Bronchial epithelial cell (primary cell): ENCODE measurements at places on chromosomes 2 and 18. TPM values are rescaled to one million over a fixed set of nuclear protein-coding genes. Genes with fewer than 3 reads are reported as not detected.

GRCh38 chr2:153873052-153874048 is 1.6 kb downstream of the GALNT13 start:
- DNase-seq, result no peak

DNA sequence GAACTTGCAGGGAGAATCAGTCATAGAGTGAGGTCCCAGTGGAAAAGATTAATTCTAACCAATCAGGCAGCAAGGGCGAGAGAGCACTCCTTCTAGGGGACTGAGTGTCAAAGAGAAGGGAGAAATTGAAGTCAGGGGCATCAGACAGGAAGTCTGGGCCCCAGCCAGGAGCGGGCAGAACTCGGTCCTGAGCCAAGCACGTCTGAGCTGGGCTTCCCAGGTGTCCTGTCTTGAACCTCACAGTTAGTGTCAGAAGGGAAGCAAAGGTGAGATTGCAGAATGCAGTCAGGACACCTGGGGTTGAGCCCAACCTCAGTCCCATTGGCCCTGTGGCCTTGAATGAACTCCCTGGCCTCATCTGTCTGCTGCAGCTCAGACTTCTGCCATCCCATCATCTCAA is 220.9 kb downstream of the SMAD2 start:
- no peak for DNase-seq

DNA sequence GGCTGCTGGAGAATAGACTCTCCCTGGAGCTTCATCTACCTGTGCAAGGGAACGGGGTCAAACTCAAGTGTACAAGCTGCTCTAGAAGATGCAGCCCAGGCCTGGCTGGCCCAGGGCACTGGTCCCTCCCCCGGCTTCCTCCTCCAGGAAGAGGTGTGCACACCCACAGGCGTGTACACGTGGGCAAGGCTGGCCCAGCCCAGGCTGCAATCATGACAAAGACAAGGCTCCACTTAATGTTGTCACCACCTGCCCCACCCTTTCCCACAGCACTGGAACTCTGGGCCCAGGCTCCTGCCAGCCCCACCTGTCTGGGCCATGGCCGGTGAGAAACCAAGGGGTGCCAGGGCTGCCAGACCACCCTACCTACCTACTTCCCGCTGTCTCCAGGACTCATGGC is 29.6 kb upstream of the ALPP start:
- DNase-seq, result peak; percentile 40

- DNase-seq, result peak; percentile 33
Measured at GRCh38 chr2:64685430-64685829, 31.7 kb upstream of the SERTAD2 start.

DNA sequence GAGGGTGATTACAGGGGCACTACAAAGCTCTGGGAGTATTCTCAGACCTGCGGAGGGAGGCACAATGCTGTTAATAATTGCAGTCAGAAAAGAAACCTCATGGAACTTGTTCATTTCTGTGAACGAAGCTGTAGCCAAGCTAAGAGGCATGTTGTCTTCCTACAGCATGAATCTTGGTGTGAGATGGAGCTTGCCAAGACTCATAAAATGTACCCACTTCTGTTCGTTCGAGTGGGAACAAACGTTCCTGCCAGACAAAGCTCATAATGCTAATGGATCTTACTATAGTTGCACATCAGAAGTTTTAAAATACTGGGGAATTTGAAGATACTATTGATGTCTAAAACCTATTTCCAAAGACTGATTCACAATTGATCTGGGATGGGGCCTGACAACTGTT is 489.1 kb downstream of the ZEB2 start:
- DNase-seq, result no peak

DNA sequence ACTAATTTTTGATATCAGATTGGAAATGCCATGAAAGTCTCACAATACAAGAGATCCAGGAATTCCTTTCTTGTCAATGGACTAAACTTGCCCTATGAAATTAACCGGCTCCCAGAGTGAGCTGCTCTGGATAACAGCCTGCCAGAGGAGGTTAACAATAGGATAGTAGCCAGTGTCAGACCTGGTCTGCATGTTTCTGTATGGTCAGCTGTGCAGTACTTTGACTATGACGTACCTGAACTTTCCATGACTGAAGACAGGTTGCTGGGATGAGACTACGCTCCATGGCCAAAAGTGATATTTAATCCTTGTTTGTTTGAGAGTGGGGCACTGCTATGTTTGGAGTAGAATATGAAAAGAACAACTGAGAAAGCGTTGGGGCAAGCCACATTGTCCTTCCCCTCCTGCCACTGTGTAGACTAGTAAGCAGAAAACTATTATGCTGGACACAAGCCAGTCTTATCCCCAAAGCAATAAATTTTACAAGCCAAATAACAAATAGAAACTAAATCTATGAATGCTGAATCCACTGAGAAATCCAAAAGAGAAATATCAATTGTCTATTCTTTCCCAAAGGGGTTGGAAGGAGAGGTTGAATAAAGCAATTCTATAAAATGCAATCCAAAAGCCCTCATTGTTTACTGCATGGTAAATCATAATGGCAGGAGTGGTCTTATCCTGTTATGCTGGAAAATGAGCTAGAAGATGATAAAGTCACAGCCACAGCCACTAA is 115.5 kb upstream of the CYP26B1 start:
- no peak for DNase-seq

- DNase-seq, result no peak
Measured at GRCh38 chr2:160389875-160390274, 103.7 kb downstream of the RBMS1 start.

GRCh38 chr2:241834527-241835210 is 24.0 kb downstream of the PDCD1 start:
- no peak for DNase-seq

DNA sequence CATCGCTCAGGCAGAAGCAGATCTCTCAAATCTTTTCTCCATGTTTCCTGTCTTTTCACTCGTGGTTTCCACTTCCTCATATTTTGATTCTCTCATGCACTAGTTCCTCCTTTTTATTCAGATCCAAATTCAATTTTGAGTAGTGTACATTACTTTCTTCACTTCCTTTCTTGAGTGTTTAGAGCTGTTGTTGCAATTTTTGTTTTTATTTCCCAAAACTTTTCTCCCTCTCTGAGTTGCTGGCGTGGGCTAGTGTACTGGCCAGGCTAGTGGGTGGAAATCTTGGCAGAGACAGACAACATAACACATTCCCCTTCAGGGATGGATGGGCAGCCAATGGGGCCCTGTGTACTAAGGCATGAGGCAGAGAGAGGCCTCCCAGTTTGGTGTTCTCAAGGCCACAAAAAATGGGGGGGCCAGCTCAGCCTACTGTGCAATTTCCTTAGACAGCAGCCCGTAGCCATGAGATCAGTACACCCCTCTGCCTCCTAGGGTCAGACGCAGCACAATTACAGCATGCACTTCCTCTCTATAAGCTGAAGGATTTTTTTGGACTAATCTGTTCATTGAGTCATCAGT is 145.1 kb upstream of the PID1 start:
- DNase-seq, result no peak

- DNase-seq, result no peak
Measured at GRCh38 chr2:96907115-96908041, 37.5 kb upstream of the SEMA4C start.

- no peak for DNase-seq
Measured at GRCh38 chr18:36348971-36349417, 51.5 kb downstream of the FHOD3 start.

FIGN gene
- total RNA-seq, result 0.79 and 1.4 TPM in 2 replicates

DNA sequence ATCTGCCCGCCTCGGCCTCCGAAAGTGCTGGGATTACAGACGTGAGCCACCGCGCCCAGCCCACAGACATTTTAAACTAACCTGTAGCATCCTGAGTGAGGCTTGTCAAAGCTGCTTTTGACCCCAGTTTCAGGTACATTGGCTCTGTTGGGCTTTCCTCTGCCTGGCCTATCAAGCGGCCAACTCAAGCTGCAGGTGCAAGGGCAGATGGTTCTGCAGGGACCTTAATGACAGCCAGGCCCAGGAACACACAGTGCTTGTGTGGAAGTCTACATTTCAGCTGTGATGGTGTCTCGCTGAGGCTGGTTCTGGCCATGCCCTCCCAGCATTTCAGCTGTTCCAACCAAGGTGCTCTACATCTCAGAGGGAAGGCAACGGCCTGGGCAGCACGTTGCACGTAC is 18.4 kb downstream of the INPP4A start:
- DNase-seq, result no peak

DNA sequence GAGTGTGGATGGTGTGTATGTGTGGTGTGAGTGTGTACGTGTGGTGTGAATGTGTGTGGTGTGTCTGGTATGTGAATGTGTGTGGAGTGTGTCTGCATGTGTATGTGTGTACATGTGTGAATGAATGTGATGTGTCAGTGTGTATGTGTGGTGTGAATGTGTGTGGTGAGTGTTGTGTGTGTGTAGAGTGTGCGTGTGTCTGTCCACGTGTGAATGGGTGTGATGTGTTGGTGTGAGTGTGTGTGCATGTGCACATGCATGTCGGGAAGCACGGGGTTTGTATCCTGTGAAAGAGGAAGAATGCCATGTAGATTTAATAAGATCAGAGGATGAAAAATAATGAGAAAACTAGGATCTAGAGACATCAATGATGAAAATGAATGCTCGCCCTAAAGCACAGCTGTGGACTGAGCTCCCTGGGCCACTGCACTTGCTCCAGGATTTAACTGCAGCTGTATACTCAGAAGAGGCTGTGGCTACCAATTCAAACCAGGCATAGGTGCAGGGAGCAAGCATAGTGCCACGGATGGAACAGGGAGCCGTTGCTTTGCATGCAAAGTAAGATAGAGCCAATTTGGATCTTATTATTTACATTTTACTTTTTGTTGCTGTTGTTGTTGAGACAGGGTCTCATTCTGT is 122.7 kb downstream of the DOCK10 start:
- no peak for DNase-seq

- DNase-seq, result no peak
Measured at GRCh38 chr18:45073556-45073955, 392.9 kb downstream of the SETBP1 start.
